Foreskin keratinocyte (primary cell): ENCODE measurements at places on chromosomes 12 and 14.

DNA sequence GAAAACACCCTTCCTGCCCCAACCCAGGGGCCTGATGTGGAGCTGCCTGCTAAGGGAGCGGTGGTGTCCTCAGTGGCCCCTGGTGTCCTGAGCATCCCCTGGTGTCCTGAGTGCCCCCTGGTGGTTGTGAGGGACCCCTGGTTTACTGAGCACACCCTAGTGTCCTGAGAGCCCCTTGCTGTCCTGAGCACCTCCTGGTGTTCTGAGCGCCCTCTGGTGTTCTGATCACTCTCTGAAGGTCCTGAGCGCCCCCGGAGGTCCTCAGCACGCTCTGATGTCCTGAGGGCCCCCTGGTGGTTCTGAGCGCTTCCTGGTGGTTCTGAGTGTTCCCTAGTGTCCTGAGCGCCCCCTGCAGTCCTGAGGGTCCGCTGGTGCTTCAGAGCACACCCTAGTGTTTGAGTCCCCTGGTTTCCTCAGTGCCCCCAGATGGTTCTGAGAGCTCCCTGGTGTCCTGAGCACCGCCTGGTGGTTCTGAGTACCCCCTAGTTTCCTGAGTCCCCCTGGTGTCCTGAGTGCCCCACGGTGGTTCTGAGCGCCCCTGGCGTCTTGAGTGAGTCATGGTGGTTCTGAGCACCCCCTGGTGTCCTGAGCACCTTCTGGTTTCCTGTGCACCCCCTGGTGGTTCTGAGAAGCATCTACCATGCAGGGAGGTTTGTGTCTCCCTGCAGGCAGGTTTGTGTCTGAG is 1004.2 kb downstream of the TMEM121 start:
- no peak for DNase-seq

DNA sequence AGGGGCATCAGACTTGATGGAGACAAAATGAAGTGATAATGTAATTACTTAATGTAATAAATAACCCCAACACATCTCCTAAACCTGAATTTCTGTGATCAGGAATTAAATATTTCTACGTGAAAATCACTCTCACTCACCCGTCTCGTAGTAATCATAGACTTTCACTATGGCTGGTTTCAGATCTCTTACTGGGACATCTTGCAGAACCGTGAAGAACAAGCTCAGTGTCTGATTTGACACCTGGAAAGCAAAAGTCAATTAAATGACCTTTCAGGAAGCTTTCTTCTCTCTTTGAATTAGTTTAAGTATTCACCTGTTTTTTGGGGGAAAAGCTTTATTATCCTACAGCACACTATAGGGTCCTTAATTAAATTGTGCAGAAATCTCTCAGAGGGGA is 47.1 kb downstream of the A2M start:
- no peak for DNase-seq

GRCh38 chr12:75622492-75622891 is 111.1 kb upstream of the KRR1 start:
- DNase-seq: no peak

GRCh38 chr12:65949971-65950370 is 125.7 kb downstream of the HMGA2 start:
- DNase-seq: peak; percentile 89

GRCh38 chr12:104930388-104931326 is 27.4 kb downstream of the SLC41A2 start:
- peak; percentile 68 for DNase-seq
